ENCODE measurements at places on chromosomes 5 and 9. TPM values are rescaled to one million over a fixed set of nuclear protein-coding genes. Genes with fewer than 3 reads are reported as not detected.

PCDHGA6 gene
- 0.76 TPM for total RNA-seq

PCDHB5 gene
- 0.46 TPM for total RNA-seq

THBS4 gene
- under 0.01 TPM for total RNA-seq

SLC34A3 gene
- total RNA-seq: not detected

ADCY2 gene
- total RNA-seq: not detected

GLDC gene
- total RNA-seq: 6.4 TPM

ADAMTS13 gene
- 1.1 TPM for total RNA-seq

FGF10 gene
- not detected for total RNA-seq

Measured in epithelial cell of umbilical artery (primary cell).